ENCODE measurements at places on chromosomes 5 and 9.
A peak's percentile ranks its signal among the peaks of the same experiment; 100 is the strongest.

DNA sequence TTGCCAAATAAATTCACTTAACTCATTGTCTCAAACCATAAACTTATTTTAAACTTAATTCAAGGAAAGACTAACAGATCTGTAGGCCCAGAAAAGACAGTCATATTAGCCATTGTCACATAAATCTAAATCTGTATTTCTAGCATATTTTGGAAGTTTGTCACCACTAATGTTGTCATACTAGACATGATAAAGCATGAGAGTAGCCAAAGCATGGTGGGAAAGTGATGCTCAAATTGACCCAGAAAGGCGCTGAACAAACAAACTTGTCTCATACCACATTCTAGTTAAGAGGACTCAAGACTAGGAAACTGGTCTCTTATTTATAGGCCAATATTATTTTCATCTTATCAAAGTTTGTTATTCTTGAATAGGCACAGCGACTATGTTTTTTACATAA lies 99.4 kb downstream of the VCAN start:
- DNase-seq: no peak

GRCh38 chr5:39400713-39401578 lies 23.8 kb downstream of the DAB2 start:
- DNase-seq: no peak

GRCh38 chr5:179368806-179369529 lies 23.7 kb upstream of the ADAMTS2 start:
- peak; percentile 77 for DNase-seq

GRCh38 chr5:154164249-154164581 lies 26.3 kb upstream of the GALNT10 start:
- no peak for DNase-seq

GRCh38 chr5:72063219-72063819 lies 44.0 kb upstream of the MAP1B start:
- no peak for DNase-seq

GRCh38 chr5:19923742-19924141 lies 64.3 kb downstream of the CDH18 start:
- DNase-seq: no peak

DNA sequence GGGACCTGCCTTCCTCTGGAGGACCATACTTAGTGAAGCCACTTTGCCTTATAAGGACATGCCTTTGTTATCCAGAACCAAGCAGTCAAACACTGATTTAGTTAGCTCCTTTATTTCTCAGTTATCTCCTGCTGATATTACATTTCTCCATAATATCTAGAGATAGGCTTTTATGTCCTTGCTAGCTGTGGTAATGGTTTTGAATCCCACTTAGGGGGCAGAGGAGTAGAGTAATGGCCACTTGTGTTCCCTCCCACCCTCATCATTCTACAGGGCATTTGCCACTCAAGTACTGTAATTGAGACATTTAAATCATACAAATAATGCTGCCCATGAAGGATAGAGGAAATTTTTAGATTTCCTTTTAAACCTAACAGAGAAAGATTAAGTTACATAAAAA lies 80.9 kb downstream of the DOCK8 start:
- no peak for DNase-seq

DNA sequence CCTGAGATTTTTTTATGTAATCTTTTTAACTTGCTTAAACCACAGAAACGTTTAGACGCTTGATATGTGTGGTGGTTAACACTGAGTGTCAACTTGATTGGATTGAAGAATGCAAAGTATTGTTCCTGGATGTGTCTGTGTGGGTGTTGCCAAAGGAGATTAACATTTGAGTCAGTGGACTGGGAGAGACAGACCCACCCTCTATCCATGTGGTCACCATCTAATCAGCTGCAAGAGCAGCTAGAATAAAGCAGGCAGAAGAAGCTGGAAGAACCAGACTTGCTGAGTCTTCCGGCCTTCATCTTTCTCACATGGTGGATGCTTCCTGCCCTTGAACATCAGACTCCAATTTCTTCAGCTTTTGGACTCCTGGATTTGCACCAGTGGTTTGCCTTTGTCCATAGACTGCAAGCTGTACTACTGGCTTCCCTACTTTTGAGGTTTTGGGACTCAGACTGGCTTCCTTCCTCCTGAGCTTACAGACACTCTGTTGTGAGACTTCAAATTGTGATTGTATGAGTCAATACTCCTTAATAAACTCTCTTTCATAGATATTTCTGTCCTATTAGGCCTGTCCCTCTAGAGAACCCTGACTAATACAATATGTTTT lies 816.0 kb upstream of the CDH9 start:
- DNase-seq: no peak

DNA sequence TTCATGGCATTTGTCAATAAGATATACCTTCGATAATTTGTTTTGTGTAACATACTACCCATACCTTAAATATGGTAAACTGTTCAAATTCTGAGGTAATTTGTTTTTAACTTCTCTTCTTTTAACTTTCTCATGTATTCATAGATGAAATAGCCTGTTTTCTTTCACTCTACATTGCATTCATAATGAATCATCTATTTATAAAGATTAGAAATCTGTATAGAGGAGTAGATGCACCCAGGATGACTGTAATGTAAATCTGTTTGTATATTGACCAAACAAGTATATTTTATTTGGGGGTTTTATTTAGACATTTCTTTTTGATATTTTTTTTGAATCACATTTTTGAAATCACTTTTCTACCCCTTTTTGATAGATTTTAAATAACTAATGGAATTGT lies 144.6 kb downstream of the CD180 start:
- no peak for DNase-seq

Measured in chondrocyte (in vitro differentiated cells).